ENCODE measurements at places on chromosomes 1 and 21.

GRCh38 chr21:45974073-45975019 lies 7.2 kb upstream of the COL6A1 start:
- DNase-seq: no peak

DNA sequence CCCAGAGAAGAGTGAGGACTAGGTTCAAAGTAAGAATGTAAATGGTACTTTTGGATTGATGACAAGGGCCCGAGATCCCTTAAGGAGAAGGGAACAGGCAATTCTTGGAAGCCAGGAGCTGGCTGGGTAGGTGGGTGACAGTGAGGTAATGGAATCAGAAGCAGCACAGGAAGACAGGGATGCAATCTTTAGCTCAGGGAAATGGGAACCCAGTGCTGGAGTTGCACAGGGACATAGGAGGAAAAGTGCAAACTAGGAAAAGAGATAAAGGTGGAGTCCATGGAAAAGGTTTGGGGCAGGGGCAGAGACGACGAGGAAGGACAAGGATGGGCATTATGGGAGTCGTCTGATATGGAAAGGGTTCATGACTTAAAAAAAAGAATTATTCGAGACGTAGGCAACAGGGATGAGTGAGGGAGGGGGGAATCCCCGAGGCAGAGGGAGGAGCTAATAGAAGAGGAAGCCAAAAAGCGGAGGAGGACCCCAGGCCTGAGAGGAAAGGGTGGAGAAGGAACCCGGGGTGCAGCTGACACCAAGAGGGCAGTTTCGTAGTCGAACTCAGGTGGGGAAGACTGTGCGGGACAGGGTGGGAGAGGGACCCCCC lies 495 bp downstream of the PI4KB start:
- peak; percentile 16 for DNase-seq

DNA sequence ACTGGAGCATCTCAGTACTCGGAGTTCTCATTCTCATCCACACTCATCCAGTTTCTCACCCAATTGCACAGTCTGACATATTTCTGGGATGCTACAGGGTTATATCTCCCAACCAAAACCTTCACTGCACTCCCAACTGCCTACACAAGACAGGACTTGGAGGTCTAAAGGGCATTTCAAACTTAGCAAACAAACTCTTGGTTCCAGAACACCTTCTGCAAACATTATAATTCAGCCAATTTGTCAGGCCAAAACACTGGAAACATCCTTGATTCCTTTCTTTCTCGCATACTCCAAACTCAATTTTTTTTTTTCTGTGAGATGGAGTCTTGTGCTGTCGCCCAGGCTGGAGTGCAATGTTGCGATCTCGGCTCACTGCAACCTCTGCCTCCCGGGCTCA lies 7.9 kb downstream of the SLAMF1 start:
- no peak for DNase-seq

DNA sequence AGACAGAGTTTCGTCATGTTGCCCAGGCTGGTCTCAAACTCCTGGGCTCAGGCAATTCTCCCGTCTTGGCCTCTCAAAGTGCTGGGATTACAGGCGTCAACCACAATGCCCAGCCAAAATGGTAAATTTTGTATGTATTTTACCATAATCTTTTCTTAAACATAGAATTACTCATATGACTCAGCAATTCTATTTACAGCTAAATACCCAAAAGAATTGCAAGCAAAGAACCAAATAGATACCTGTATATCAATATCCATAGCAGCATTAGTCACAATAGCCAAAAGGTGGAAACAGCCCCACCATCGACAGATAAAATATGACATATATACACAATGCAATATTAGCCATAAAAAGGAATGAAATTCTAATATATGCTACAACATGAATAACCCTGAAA lies 36.5 kb downstream of the TESK2 start:
- no peak for DNase-seq

DNA sequence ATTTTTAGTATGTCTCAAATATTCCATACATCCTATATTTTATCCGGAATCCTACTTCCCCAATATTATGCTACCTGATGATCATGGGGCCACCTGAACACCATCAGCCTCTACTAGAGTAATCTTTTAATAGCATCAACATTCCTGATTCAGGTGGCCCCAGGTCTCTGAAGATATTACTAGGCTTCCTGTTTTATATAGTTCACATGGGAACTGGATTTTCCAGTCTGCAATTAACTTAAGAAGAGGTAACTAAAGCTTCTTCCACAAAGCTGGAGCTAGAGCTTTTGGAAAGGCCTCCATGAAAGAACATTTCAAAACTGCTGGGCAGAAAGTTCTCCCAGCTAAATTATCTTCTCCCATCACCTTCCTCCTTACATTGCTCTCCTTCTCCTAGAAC lies 72.3 kb upstream of the ADAM30 start:
- DNase-seq: no peak

DNA sequence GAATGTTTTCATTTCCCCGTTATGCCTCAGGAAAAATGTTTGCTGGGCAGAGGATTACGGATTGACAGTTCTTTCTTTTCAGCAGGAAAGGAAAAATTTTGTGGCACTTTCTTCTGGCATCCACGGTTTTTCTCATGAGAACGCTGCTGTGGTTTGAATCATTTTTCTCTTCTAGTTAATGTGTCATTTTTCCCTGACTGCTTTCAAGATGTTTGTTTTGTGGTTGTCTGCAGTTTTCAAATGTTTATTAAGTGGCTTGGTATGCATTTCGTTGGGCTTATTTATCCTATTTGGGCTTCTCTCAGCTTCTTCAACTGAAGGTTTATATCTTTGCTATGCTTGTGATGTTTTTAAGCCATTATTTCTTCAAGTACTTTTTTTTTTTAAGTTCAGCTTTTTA lies 359.0 kb downstream of the RGS7 start:
- no peak for DNase-seq

- no peak for DNase-seq
Measured at GRCh38 chr1:241475671-241476070, 43.9 kb downstream of the FH start.

- DNase-seq: no peak
Measured at GRCh38 chr1:212615201-212615470, 6.6 kb downstream of the ATF3 start.
